ENCODE measurements at places on chromosomes 4 and X.

DNA sequence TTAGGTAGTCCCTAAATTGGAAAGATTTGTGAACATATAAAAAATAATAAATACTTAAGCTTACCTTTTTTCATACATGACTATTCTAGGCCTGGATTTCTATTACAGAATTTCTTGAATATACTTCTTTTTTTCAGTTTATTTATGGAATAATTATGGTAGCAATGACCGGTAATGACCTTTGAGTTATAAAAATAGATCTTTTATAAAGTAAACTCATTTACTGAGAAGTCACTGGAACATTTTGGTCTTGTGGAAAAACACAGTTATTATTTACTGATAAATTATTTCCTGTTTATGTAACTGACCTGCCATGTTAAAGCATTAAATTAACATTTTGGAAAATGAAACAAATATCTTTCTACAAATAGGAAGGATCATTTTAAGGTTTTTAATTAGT, 80.4 kb upstream of the RASGEF1B start:
- DNase-seq, result no peak

DNA sequence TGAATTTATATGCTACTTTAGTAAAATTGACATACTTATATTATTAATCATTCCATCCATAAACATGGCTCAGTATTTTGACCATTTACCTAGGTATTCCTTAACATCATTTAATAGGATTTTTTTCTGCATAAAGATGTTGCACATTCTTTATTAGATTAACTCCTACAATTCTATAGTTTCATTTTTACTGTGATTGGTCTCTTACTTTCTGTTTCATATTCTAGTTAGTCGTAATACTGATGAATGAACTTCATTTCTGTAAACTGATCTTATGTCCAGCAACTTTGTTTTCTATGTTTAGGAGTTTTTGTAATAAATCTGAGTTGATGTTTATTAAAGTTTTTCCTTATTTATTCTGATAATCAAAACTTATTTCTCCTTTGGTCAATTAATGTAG, 278.2 kb upstream of the CXXC4 start:
- DNase-seq, result no peak

- peak; percentile 54 for DNase-seq
Observed at GRCh38 chr4:111453216-111453615, 692.0 kb upstream of the FAM241A start.

GRCh38 chr4:124945422-124945821, 232.9 kb upstream of the ANKRD50 start:
- no peak for DNase-seq

GRCh38 chr4:159104694-159105414, 2.0 kb downstream of the RAPGEF2 start:
- peak; percentile 64 for DNase-seq

GRCh38 chr4:10035130-10035529, 13.8 kb upstream of the SLC2A9 start:
- DNase-seq, result no peak

- DNase-seq, result no peak
Observed at GRCh38 chr4:85684676-85685075, 209.7 kb downstream of the ARHGAP24 start.

DNA sequence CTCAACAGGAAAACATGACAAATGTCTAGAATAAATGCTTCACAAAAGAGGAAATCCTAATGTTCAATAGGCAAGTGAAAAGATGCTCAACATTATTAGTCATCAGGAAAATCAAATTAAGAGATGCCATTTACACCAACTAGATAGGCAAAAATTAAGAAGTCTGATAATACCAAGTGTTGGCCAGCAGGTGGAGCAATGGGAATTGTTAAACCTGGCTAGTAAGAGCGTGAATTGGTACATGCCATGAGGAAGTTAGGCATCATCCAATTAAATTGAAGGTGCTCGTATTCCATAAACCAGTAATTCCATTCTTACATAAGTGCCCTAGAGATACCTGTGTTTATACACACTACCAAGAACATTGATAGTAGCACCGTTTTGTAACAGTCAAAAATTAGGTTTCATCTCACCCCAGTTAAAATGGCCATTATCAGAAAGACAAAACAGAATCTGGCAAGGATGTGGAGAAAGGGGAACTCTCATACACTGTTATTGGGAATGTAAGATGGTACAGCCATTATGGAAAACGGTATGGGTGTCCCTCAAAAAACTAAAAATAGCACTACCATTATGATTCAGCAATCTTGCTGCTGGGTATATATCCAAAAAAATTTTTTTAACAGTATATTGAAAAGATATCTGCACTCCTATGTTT, 14.0 kb upstream of the ZCCHC18 start:
- DNase-seq, result peak; percentile 49

DNA sequence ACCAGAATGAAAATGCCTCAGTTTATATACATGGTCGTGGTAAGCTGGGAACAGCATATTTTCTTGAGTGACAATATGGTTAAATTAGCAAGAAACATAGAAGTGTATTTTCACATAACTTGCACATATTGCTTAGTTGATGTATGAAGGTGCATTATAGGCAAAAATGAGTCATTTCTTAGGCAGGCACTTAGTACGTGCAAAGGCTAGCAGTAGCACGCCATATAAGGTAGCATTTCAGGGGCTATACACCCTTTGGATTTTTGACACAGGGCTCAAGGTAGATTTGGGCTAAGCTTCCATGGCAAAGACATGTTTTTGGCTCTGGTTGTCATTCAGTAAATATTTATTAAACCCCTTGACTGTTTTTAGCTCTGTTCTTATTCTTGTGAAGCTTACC, 33.1 kb downstream of the PCDH7 start:
- peak; percentile 76 for DNase-seq

- DNase-seq, result no peak
Observed at GRCh38 chrX:38970074-38970473, 168.8 kb downstream of the MID1IP1 start.

DNA sequence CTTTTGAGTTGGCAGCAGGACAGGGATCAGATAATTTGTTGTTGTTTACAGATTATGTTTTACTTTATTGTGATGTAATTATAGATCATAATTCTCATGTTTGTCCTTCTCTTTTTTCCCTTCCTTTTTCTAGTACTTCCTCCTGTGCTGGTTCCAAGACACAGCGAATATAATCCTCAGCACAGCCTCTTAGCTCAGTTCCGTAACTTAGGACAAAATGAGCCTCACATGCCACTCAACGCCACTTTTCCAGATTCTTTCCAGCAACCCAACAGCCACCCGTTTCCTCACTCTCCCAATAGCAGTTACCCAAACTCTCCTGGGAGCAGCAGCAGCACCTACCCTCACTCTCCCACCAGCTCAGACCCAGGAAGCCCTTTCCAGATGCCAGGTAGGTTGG, 58.0 kb downstream of the SMAD1 start:
- no peak for DNase-seq

DNA sequence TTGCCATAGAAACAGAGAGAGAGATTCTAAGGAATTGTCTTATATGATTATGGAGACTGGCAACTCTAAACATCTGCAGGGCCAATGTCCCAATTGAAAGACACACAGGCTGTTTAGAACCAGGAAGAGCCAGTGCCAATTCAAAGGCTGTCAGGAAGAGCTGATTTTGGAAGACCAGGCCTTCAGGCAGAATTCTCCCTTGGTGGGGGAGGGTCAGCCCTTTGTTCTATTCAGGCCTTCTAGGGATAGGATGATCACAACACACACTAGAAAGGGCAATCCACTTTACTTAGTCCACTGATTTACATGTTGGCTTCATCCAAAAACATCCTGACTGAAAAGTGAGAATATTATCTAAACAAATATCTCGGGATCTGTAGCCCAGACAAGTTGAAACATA, 15.2 kb downstream of the C4orf46 start:
- no peak for DNase-seq

- no peak for DNase-seq
Observed at GRCh38 chr4:26152056-26152455, 168.8 kb upstream of the RBPJ start.

DNA sequence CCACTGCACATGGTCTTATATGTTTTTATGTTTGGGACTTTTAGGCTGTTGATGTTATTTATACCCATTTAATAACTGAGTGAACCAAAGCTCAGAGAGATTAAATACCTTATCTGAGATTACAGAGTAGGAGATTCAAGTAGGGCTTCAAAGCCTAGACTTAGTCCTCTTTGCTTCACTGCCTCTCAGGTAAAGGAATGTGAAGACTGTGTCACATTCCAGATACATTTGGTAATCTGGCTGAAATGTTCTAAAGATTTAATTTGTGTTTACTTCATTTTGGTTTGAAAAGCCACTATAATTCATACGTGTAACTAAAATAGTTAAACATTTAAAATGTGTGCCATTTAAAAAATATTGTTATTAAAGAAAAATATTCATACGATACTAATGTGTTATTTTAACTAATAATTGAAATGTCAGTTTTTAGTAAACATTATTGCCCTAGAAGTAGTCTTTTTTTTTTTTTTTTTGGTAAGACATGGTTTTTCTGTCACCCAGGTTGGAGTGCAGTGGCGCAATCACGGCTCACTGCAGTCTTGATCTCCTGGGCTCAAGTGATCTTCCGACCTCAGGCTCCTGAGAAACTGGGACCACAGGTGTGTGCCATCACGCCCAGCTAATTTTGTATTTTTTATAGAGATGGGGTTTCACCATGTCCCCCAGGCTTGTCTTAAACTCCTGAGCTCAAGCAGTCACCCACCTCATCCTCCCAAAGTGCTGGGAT, 54.3 kb downstream of the WWC2 start:
- DNase-seq, result no peak

- DNase-seq, result peak; percentile 37
Observed at GRCh38 chrX:134570899-134571298, 87.4 kb downstream of the PLAC1 start.

DNA sequence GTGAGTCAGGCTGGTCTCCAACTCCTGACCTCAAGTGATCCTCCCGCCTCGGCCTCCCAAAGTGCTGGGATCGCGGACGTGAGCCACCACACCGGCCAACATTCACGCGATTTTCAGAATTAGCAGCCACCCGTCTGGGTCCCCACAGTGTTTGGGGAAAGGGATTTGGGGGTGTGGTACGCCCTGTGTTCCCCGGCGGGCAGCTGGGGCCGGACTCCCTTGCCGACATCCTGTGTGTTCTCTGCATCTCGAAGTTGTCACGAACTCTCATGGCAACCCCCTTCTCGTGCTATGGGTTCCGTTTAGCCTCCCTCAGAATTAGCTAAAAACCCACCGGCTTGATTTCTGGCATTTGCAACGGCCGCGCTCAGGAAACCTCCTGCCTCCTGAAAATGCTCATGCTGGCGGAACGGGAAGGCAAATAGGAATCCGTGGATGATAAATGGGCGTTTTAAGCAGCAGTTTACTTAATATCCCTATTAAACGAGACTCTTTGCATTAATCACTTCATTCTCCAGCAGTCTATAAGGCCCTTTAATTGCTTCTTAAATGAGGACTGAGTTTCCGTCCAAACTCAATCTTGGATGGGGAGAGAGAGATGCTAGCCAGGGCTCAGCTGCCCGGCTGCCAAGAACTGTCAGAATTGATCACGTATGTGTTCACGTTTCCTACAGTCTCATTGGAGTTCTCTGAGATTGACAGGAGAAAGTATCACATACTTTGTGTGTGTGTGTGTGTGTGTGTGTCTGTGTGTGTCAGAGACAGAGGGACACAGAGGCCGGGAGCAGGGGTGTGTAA, 78.9 kb upstream of the PPP2R3B start:
- DNase-seq, result no peak

DNA sequence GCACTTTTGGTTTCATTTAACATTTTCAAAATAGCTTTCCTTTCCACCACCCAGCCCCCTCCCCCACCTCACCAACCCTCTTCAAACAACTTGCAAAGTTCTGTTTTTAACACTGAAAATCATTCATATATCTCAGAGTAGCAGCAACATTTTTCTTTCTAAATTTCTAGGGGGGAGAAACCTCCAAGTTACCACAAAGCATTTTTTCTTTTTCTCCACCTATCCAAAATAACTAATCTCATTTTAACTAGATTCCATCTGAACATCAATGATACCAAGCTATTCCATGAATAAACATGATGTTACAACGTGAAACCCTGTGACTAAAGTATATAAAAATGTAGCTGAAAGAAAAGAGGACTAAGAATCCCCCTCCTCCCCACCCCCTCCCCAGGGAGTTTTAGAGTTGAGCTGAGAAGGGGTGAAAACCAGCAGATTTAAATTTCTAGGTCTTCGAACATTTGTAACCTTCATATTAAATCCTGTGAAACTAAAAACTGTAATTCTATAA, 5.2 kb downstream of the LDB2 start:
- DNase-seq, result no peak

- DNase-seq, result peak; percentile 44
Observed at GRCh38 chr4:173794662-173795061, 264.6 kb upstream of the HAND2 start.

GRCh38 chr4:1043651-1044468, 32.4 kb downstream of the FGFRL1 start:
- peak; percentile 95 for DNase-seq

GRCh38 chr4:23237771-23238170, 545.0 kb downstream of the GBA3 start:
- no peak for DNase-seq

DNA sequence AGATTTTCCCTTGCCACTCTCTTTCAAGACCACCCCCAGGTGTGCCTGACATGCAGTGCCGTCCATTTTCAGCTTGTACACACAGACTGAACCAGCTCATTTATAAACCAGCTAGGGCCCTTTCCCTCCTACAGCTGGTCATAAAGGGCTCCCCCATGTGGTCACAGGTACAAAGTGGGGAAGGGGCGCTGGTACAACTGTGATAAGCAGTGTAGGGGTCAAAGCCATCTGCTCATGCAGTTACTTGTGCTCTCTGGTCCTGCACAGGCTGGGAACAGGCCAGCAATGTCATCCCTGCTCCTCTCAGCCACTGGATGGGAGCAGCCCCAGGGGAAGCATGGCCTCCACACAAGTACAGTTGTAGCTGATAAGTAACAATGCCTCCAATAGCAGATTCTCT, 20.6 kb downstream of the GABRQ start:
- DNase-seq, result no peak

Data from umbilical cord (tissue), 2 donors.